Gastroesophageal sphincter (tissue), 4 donors: ENCODE measurements at places on chromosomes 1 and 21. TPM values are rescaled to one million over a fixed set of nuclear protein-coding genes. Genes with fewer than 3 reads are reported as not detected.

ZMYND12 gene
- 0.31 TPM for total RNA-seq

RAB13 gene
- 50.7 TPM for total RNA-seq

RGS16 gene
- total RNA-seq = 2.7 TPM

CLCA2 gene
- total RNA-seq = 1.7 TPM

C1orf185 gene
- total RNA-seq = not detected

OLIG1 gene
- not detected for total RNA-seq

PHF13 gene
- total RNA-seq = 22.8 TPM

DYNLT5 gene
- 3.9 TPM for total RNA-seq

GRCh38 chr21:14591882-14592281 is 45.8 kb upstream of the SAMSN1 start:
- ATAC-seq = peak; percentile 57

DNA sequence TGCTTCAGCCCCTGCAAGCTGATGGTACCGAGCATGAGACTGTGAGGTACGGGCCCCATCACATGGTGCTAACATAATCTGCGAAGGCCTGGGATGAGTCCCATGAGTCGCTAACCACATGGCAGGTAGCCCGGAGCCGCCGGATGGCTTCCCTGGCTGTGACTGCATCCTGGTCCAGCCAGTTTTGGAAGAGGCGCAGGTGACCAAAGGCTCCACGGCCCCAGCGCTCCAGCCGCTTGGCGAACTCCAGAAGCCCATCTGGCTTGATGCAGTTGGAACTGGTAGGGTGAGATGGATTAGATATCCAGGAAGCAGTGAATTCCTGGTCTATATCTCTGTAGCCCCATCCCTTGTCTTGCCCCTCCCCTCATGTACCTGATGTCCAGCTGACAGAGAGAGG is 24.6 kb downstream of the LRRC41 start:
- no peak for ATAC-seq

DNA sequence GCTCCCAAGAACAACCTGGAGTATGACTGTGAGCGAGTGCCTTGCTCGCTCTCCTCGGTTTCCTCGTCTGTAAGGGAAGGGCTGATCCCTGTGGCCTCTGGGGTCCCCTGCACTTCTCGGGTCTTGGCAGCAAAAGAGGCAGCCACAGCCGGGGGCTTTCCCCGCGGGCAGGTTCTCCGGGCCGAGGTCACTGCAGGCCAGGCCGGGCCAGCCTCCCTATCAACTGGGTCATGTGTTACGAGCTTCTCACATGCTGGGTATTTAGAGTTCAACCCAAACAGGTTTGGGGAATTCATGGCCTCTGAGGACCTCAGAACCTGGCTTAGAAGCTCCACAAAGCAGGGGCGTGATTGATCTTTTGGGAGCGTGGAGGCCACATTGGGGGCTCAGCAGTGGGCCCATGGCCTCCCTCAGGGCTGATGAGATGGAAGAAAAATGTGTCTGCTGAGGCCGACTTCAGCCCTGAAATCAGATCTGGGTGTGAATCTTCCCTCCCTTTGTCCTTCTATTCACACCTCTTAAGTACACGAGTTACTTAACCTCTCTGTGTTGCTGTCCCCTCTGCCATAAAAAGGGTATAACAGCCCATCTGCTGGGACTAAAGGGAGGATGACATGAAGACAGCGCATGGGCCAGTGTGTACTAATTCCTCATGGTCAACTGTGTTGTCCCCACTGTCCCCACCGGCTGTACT is 103.7 kb downstream of the PRDM2 start:
- no peak for ATAC-seq

GRCh38 chr1:53766194-53766742 is 27.3 kb upstream of the GLIS1 start:
- no peak for ATAC-seq

GRCh38 chr21:44927587-44928461 is 7.1 kb upstream of the ITGB2 start:
- peak; percentile 13 for ATAC-seq

DNA sequence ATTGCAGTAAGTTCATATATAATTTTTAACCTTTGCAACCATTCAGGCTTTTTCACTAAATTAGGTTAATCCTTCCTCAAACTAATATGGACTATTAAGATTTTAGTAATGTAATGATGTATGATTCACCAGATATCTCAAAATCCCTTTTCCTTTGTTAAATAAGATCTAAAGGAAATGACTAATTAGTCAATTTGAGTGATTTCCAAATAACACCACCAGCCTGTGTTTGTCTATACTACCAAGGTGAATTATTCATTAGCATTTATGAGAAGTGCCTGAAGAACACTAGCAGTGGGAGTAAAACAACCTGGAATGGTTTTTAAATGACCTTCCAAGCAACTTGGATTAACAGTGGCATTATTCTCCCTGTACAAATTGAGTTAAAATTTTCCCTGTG is 670.6 kb upstream of the PKN2 start:
- no peak for ATAC-seq

GRCh38 chr1:234628089-234628488 is 18.1 kb upstream of the IRF2BP2 start:
- ATAC-seq = no peak

DNA sequence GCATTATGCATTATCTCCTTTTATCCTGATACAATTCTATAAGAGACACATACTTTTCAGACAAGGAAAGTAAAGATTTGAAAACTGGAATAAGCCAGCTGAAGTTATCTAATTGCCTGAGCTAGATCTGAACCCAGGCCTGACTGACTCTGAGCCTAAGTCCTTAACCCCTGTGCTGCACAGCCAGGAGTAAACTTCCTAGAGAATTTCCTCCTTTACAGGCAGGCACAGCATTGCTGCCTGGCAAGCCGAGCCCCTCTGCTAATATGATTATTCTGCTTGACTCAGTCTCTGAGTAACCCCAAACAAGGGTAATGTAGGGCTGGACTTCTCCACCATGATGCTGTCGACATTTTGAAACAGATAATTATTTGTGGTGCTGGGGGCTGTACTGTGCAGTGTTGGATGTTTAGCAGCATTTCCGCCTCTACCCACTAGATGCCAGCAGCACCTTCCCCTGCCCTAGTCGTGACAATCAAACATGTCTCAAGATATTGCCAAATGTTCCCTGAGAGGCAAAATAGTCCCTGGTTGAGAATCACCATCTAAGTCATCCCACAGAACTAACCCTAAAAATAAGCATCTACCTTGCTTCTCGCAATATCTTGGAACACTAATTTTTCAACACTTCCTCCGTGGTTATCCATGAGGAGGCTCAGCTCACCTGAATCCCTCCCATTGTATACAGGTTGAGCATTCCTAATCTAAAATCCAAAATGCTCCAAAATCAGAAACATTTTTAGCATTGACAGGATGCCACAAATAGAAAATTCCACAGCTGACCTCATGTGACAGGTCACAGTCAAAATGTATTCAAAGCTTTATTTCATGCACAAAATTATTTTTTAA is 18.5 kb downstream of the CAMK1G start:
- ATAC-seq = peak; percentile 39

- ATAC-seq = no peak
These were observed 15.9 kb downstream of the TMEM63A start for GRCh38 chr1:225866061-225866837.

DNA sequence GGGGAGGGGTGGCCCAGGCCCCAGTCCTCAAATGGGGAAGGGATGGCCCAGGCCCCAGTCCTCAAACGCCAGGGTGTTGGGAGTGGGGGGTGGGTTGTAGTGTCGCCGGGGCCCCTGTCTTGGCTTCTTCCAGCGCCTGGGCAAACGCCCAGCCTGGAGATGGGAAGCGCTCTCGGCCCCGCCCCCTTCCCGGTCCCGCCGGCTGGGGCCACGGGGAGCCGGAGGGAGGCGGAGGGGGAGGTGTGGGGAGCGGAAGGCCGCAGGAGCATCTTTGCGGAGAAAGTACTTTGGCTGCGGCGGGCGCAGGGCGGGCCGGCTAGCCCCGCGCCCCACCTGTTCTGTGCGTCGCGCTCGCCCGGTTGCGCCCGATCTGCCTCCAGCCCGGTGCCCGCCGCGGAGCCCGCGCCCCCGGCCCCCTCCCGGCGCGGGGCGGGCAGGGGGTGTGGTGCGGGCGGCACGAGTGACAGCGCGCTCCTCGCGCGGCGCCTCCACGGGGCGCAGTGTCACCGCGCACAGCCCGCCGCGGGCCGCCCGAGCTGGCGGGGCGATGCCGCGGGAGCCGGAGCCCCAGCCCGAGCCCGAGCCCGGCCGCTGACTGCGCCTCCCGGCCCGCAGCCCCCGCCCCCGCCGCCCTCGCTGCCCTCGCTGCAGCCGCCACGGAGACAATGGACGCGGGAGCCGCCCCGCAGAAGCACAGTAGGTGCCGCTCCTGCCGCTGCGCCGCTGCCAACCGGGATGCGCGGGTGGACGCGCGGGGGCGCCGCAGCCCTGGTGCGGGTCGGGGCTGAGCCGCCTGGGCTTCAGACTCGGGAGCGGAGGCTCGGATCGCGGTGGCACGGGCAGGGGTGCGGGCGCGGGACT is 31.1 kb upstream of the PEX10 start:
- ATAC-seq = no peak

DNA sequence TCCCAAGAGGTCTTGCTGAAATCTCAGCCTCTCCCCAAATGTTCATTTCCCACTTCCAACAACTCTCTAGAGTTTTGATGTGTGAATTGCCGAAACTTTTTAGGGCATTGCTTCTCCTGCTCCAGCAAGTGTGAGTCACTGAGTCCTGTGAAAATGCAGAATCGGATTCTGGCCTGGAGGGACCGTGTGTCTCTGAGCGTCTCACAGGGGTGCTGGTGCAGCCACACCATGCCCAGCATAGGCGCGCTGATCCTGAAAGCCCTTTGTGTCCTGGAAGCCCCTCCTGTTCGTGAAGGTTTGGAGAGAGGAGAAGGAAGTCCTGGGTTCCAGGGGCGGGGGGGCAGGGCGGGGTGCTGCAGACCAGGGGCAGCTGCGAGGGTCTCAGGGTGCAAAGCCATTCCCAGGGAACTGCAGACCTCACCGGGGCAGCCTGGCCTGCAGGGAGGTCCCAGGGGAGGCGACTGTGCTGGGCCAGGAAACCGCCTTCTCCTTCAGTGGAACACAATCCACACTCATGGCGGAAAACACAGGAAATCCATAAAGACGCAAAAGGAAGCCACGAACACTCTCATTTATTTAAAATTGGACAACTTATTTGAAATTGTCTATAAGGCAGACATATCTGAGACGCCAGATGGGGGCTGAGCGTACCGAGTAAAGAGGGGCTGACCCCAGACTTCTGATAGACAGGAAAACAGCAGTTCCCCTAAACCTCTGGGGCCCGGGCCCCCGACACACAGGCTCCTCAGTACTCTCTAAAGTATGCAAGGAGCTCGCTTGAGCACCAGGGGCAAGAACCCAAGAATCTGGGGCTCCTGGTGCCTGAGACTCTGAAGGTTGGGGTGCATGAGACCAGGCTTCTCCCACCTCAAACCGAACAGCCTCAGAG is 43.5 kb upstream of the ADARB1 start:
- ATAC-seq = peak; percentile 31

DNA sequence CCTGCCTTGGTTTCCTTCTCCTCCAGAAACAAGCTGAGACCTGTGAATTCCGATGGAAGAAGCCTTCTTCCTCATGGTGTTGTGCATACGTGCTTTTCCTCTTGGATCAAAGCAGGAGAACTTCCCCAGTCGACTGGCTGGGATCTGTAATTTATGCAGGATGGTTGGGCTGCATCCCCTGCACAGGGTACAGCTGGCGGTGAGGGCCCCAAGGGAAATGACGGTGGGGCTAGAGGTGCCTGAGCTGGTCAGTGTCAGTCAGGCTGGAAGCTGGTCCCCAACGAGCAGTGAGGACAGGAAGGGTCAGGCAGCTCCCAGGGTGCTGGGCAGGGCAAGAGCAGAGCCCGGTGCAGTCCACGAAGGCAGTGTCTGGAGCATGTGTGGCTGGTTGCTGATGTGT is 106.7 kb downstream of the CNIH3 start:
- no peak for ATAC-seq

- ATAC-seq = no peak
These were observed 40.8 kb downstream of the CDCP2 start for GRCh38 chr1:54112027-54112426.

DNA sequence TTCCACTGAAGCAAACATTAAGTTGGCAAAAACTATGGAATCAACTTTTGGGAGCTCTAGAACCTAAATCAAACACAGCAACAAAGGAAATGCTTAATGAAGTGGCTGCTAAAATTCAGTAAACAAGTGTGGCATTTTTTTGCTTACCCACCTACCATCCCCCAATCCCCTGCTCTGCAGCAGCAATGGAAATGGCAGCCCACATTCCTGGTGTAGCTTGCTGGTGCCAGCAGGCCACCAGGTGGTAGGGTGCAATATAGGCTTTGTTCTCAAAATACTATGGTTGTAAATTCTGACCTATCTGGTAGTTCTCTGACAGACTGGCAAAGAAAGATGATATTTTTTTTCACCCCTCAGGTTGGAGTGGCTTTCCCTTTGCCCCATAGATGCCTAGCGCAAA is 42.8 kb downstream of the SHCBP1L start:
- ATAC-seq = no peak

GRCh38 chr1:77536813-77537212 is 145.6 kb downstream of the ZZZ3 start:
- no peak for ATAC-seq

DNA sequence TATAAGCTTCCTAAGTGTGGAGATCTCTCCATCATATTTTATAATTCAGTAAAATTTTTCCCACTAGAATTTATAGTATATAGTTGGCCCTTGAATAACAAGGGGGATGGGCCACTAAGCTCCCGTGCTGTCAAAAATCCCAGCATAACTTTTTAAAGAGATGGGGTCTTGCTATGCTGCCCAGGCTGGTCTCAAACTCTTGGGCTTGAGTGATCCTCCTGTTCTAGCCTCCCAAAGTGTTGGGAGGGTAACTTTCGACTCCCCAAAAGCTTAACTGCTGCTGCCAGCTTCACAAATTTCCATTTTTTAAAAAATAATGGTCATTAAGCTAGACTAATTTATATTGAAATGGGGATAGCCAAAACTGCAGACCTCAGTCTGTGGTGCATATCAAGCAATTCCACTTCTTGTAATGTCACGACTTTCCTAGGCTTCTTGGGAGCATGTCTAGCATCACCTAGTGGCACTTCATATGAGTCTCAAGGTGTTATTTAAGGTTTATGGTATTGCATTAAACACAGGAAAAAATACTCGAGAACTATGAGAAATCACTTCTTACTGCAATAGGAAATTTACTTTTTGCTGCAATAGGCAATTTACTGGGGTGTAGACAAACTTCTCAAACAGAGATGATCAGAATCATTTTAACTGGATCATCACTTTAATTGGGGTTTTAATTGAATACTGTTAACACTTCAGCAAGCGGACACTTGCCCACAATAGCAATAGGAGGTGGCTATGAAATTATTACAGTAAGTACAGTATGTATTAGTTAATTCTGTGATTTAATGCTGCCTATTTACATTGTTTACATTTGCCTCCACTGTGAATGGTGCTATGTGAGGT is 19.3 kb upstream of the ACTA1 start:
- ATAC-seq = no peak

- no peak for ATAC-seq
These were observed 221.9 kb upstream of the C1orf174 start for GRCh38 chr1:4121834-4122512.

- ATAC-seq = no peak
These were observed 122.3 kb upstream of the ADAR start for GRCh38 chr1:154730259-154730658.

- no peak for ATAC-seq
These were observed 5.0 kb upstream of the CLCA4 start for GRCh38 chr1:86541859-86542258.
